ENCODE measurements at places on chromosomes 12 and 14.

DNA sequence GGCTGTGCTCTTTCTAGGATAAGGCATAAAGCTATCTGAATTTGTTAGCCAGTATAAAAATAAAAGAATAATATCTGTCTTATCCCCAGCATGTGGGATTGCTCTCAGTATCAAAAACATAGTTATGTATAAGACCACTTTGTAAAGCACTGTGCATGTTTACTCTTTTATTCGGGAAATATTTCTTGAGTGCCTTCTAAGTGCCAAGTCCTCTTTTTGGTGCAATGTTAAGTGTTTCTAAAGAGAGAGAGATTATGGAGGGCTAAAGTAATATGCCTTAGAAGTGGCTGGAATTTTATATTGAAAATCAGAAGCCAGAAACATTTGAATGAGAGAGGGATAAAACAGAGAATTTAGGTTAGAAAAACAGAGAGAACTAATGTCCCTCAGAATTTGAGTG lies 212.0 kb downstream of the ALG10B start:
- DNase-seq: no peak

- no peak for DNase-seq
These were observed 61.3 kb upstream of the METAP2 start for GRCh38 chr12:95412482-95413311.

DNA sequence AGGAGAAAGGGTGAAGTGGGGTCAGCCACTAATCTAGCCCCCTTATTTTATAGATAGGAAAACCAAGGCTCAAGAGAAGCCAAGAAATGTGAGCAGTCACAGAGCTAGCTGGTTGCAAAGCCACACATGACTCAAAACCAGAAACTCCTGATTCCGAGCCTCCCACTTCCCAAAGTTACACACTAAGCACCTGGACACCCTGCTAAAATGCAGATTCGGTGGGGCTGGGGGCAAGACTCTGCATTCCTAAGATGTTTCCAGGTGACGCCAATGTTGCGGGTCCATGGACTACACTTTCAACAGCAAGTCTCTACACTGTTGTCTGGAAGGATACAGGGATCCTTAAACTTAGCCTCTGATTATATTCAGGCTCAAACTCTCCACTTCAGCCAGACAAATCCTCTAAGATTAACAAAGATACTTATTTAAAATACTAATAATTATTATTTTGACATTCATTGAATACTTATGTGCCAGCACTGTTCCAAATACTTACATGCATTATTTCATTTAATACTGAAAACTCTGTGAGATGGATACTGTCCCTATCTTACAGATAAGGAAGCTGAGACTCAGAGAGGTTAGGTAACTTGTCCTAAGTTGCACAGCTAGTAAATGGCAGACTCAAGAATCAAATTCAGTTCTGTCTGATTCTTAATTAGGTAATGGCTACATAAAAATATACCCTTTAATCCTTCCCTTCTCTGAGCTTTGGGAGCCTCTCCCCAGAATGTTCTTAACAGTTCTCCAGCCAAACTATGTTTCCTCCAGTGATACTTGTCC lies 81.4 kb downstream of the CRACR2A start:
- no peak for DNase-seq

DNA sequence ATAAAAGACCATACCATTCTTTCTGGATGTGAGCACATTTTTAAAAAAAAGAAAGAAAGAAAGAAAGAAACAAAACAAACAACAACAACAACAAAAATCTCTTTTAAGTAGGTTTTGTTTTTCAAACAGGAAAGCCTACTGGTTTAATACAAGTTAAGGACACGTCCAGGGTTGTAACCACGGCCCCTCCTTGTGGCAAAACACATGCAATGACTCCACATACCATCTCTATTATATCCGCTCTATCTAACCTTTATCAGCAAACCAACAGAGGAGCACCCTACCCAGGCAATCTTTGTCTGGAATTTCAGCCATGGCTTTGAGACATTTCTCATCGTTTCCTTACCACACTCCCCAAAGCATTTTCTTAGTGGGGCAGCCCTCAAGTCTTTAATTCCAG lies 360.5 kb upstream of the TMPO start:
- no peak for DNase-seq

- no peak for DNase-seq
These were observed 14.4 kb upstream of the OR6S1 start for GRCh38 chr14:20655851-20656250.

- DNase-seq: no peak
These were observed 8.5 kb downstream of the RAB15 start for GRCh38 chr14:64963611-64964010.

DNA sequence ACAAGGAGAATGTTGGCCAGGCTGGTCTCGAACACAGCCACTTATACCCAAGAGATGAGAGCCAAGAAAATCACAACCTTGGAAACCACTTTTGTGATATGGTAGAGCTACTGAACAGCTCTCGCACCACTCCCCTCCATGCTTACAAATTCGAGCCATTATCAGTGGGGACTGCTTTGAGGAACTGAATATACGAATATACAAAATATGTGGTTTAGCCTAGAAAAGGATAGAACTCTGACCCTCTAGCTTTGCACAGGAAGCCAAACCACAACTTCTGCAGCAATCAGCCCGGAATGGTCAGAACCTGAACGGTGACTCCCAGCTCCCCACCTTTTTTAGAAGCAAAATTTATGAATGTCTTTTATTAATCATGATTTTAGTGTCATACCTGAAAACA lies 129.8 kb upstream of the TMEM132C start:
- DNase-seq: no peak

GRCh38 chr14:67650694-67651093 lies 23.7 kb downstream of the VTI1B start:
- DNase-seq: no peak

DNA sequence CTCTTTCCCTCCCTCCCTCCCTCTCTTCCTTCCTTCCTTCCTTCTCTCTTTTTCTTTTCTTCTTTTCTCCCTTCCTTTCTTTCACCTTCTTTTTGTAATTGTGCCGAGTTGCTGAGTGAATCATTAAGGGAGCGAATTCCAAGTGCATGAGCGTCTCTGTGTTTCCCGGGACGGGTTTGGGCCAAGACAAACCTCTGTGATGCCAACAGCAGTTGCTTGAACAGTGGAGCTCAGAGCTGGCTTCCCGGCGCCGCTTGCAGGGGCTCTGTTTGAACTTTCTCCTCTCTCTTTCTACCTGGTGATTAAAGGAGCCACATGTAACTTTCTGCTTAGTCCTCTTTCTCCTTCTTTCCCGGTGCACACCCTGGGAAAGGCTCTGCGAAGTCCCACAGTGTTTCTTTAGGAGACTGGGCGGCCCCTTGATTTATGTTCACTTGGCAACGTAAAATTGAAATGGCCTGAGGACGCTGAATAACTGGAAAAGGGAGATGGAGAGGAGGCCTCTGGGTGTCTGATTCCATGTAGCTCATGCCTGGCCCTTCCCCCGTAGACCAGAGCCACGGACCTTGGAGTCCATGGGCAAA lies 33.7 kb upstream of the MAP1LC3B2 start:
- DNase-seq: no peak

DNA sequence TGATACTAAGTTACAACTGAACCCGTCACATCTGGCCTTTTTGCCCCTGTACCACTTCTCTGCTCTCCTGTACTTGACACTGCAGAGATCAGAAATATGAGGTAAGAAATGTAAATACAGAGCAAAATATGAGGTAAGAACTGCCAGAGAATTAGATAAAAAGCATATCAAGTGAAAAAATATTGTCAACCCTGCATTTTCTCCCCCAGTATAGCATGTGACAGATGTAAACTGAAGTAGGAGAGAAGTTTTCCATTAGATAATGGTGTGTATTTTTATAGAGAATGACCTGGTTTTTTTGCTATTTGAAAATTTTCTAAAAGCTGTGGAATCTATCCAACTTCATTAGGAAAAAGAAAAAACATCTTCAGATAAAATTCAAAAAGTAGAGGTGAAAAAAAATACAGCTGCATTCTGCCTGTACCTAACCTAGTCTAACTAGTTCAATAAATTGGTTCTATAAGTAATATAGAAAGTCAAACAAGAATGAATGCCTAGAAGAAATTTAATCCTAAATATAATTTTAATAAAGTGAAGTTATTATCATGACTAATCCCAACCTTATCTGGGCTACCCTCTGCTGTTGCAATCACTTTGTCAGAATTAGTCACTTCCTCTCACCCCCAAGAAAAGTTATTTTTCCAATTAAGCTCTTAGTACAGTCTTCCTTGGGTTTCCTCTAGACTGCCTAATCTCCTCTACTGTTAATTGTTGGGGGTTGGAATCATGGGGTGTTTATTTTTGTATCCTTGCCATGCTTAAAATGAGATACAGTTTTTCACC lies 210.0 kb downstream of the RASSF9 start:
- no peak for DNase-seq

- DNase-seq: no peak
These were observed 374.3 kb upstream of the CCDC196 start for GRCh38 chr14:66111891-66112290.

- DNase-seq: no peak
These were observed 5.7 kb upstream of the DNAAF2 start for GRCh38 chr14:49640540-49641417.

DNA sequence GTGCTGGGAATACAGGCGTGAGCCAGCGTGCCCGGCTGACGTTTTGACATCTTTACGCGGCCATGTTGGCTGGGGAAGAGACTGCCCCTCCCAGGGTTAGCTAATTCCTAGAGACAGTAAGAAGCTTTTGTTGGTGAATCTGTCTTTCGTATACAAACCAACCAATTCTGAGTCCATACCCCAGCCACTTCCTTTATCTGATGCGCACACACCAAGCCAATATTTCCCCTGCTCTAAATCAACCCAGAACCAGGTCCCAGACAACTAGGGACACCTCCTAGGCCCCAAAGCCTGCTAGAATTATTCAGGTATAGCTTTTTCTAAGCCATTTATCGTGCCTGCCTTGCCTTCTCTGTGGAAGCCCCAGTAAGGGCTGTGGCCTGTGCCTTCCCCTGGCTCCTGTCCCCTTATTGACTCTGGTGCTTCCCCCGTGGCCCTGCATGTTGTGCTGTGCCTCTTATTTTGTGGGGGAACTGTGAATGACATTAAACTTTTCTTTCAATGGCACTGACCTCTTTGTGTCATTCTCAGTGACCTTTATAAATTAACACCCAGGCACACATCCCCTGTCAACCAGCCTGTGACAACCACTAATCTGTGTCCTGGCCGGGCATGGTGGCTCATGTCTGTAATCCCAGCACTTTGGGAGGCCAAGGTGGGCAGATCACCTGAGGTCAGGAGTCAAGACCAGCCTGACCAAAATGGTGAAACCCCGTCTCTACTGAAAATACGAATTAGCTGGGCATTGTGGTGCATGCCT lies 10.7 kb upstream of the EVL start:
- DNase-seq: no peak

DNA sequence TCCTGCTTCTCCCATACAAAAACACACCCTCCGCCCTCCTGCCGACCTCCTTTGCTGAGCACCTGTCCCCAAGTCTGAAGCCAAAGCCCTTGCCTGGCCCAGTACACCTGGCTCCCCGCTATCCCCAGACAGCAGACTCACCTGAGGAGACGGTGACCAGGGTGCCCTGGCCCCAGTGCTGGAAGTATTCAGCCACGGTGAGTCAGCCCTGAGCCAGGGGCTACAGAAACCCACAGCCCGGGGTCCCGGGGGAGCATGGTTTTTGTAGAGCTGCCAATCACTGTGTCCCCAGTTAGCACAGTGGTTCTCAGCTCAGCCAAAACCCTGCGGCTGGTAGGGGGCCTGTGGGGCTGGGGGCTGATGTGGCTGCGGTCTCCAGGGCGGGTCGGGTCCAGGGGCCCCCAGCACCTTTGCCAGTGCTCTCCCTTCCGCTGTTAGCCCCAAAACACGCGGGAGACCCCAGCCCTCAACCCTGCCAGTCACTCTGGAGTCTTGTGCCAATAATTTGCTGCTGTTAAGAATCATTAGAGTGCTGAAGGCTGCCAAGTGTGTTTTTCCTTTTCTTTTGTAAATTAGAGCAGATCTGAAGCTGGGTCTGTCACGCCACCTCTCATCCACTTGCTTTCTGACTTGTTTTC lies 339.0 kb downstream of the TMEM121 start:
- DNase-seq: no peak

GRCh38 chr14:35295845-35296161 lies 3.6 kb downstream of the PSMA6 start:
- DNase-seq: no peak

- no peak for DNase-seq
These were observed 78.9 kb downstream of the PIK3C2G start for GRCh38 chr12:18340186-18340585.

DNA sequence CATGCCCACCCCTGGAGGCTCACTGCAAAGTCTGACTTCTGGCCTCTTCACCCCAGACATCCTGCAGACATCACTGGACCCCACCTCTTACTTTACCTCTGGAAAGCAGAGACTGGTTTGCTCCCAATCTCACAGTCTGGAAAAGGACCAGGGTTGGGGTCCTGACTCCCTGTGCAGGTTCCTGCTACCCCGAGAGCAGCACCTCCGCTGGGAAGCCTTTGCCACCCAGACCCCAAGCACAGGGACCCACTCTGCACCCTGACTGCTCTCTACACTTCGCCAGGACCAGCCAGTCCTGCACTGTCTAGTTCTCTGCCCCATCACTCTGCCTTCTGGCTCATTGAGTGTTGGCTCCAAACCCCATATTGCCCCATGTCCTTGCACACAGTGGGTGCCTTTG lies 16.0 kb downstream of the FOXN4 start:
- no peak for DNase-seq

DNA sequence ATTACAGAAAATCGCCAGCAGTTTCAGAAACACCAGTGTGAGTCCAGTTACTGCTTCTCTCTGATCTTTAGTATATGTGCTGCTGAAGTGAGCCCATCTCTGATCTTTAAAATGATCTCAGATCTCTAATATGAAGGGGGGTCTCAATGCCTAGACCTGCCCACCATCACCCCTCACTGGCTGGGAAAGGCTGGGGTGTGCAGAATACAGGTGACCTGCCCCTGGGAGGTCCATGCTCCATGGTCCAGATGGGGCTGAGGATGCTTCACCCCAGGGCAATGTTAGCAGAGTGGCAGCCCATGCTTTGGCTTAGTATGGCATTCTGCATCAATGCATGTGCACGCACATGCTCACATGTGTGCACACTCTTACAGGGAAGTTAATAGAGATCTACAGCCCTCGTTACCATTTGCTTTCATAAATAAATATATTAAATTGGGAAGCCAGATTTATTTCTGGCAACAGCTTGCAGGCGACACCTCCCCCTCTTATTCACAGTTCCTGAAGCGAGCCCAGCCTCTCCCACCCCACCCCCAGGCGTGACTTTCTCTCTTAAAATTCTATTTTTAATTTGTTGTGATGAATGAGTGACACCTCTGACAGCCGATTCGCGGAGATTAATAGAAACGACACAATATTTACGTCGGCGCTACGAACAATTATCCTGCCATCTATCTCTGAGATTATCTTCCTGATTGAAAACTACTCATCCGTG lies 104.7 kb upstream of the ESRRB start:
- DNase-seq: no peak
